Activated T-cell treated with anti-CD3 and anti-CD28 coated beads for 1 hour (primary cell): ENCODE measurements at places on chromosomes 2 and 18.

DNA sequence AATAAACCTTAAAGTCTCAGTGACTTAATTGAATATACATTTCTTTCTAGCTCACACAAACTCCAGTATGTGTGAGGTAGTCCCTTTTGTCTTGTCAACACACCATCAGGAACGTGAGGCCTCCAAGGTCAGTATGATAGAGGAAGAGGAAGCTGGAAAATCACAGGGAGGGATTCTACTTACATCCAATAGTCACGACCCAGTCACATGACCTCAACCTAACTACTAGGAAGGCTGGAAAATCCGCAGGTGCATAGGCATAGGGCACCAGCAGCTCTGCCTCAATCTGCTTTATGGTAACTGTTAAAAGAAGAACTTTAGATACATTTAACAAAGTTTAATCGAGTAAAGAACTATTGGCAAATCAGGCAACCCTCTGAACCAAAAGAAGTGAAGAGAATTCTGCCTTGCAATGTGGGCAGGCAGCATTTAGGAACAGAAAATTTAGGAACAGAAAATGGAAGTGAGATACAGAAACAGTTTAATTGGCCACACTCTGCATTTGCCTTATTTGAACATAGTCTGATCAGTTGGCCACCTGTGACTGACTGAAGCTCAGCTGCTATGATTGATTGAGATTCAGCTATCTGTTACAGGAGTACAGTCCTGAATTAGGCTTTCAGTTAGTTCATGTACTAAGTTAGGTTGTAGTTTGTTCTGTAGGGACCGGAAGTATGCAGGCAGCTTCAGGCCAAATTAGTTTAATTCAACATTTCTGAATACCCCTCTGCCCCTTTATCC is 165.0 kb upstream of the PARD3B start:
- DNase-seq = no peak

DNA sequence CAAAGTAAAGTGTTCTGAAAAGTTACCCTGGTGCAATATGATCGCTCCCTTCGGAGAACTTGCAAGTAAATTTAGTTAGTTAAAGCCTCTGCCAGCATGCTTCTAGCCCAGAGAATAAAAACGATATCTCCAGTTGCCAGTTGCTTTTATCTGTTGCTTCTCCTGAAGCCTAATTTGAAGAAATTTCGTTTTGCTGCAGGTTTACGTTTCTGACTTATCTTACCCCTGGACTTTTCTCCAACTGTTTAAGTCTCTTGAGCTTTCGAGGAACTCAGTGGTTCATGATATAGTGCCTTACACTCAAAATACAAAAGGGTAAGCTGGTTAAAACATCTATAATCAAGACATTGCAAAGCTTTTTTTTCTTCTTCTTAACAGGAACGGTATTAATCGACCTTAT is 131.1 kb downstream of the FAM161A start:
- no peak for DNase-seq

DNA sequence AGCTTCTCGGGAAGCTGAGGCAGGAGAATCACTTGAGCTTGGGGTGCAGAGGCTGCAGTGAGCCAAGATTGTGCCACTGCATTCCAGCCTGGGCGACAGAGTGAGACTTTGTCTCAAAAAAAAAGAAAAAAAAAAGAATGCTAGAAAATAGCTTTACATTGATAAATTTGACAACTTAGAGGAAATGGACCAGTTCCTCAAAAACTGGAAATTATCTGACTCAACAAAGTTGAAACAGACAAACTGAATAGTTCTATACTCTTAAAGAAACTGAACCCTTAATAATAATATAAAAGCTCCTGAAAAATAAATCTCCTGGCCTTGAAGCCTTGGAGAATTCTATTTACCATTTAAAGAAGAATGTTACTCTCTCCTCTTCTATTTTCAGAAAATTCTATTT is 151.0 kb upstream of the BCL2L11 start:
- no peak for DNase-seq

- DNase-seq = no peak
Measured at GRCh38 chr2:10362096-10362897, 59.6 kb downstream of the HPCAL1 start.

- no peak for DNase-seq
Measured at GRCh38 chr2:144516981-144517865, 2.7 kb downstream of the ZEB2 start.

- no peak for DNase-seq
Measured at GRCh38 chr2:182134201-182134600, 148.5 kb downstream of the PPP1R1C start.

- DNase-seq = no peak
Measured at GRCh38 chr2:104766683-104767082, 87.2 kb upstream of the POU3F3 start.
